ENCODE measurements at places on chromosomes 2 and 18.

DNA sequence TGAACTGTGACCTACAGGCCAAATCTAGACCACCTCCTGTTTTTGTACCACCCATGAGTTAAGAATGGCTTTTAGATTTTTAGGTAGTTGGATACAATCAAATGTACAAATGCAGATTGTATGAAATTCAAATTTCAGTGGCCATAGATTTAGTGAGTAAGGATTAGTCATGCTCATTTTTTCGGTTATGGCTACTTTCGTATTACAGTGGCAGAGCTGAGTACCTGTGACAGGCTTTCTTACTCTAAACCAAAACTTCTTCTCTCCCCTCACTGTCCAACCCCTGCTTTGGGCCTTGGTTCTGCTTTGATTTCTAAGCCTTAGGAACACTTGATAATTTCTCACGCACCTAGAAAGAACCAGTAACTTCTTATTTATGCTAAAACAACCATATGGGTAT lies 82.1 kb downstream of the CDC42EP3 start:
- DNase-seq: no peak

DNA sequence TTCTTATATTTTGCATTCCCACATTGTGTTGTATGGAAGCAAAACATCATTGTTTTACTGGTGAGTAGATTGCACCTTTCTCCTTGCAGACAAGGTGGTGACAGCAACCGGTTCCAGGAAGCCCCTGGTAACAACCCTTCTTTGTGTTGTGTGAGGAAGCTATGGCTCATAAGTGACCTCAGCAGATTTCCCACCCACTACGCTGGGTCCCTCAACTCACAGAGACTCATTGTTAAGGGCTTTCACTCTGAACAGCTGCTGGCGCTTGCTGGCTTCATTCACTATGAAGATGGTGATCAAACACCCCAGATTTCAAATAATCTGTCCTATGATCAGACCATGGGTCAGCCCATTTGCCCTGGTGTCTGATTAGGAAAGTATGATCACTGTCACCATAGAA lies 53.4 kb downstream of the WIPF1 start:
- DNase-seq: no peak

GRCh38 chr2:134206573-134206972 lies 47.3 kb upstream of the MGAT5 start:
- no peak for DNase-seq

DNA sequence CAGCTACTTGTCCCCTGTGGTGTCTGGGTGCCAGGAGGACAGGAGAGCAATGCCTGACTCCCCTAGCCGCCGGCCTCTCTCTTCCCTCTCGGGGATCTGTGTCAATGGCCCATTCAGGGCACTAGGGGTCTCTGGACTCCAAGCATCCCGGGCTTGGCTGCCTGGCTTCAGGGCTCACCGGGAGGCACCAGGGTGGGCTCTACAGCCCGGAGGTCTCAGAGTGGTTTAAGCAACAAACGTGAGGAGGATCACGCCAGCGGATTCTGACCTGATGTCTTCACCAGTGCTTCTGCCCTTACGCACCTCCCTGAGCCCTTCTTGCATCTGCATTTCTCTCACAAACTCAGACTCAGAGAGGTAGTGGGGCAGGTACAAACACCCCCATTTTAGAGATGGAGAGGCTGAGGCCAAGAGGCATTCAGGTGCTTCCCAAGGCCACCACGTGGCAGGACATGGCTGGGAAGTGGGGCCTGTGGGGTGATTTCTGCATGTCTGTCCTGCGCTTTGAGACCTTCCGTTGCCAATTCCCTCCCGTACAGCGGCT lies 243.0 kb downstream of the CELF4 start:
- peak; percentile 43 for DNase-seq

DNA sequence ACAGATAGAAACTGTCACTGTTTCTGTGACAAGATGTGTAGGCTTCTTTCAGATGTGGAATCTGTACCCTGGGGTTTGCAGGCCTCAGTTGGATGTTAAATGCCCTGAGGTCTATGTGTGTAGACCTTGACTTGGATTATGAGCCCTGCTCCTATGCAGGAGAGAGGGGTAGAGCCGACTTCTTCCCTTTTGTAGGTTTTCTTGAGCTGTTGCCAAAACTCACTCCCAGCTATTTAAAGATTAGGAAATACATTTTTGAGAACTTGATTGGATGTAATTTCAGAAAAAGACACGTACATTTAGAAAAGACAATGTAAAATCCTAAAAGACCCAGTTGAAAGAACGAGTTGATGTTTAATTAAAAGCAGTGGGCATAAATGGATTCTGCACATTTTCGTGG lies 374.8 kb downstream of the SLC4A3 start:
- DNase-seq: no peak

- no peak for DNase-seq
These were observed 14.6 kb downstream of the TMSB10 start for GRCh38 chr2:84919885-84920580.

GRCh38 chr2:64166637-64167420 lies 22.6 kb upstream of the PELI1 start:
- no peak for DNase-seq

GRCh38 chr2:88296247-88296646 lies 126.1 kb downstream of the THNSL2 start:
- no peak for DNase-seq

- no peak for DNase-seq
These were observed 33.5 kb downstream of the IMPA2 start for GRCh38 chr18:12014521-12015415.

GRCh38 chr2:145305889-145306288 lies 786.0 kb upstream of the ZEB2 start:
- no peak for DNase-seq

DNA sequence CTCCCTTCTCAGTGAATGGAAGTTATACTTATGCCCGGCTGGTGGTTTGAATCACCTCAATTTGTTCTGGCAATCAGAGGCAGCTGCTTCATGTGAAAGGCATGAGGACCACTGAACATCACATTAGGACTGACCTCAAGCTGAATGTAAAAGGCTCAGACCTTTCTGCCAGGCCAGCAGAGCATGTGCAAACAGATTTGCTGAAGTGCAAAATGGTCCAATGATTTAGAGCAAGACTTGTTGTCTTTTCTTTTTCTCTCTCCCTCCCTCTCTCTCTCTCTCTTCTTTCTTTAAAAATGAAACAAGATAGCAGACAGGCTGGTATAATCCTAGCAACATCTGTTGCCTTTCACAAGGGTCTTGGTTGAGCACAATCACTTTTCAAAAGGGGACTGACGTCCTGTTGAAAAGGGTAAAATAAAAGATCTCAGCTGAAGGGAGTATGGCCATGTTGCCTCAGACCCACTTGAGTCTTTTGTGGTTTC lies 13.3 kb upstream of the CDH7 start:
- no peak for DNase-seq

GRCh38 chr2:20955277-20956026 lies 88.4 kb downstream of the APOB start:
- DNase-seq: no peak

GRCh38 chr2:153823880-153824279 lies 47.8 kb upstream of the GALNT13 start:
- no peak for DNase-seq

DNA sequence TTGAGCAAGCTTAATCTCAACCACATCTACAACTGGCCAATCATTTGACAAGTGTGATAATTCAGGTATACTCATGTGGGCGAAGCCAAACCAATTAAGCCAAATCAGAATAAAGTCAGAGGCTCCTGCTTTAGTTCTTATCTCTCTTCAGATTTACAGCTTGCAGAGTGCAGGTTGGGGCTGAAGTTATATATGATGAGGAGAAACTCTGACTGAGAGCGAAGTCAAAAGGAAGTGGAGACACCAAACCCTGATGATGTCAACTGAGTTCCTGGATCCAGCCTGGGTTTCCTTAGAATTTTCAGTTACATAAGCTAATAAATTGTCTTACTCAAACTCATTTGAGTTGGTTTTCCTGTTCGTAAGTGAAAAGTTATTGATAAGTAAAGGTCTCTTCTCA lies 73.9 kb downstream of the ASXL2 start:
- no peak for DNase-seq

- DNase-seq: no peak
These were observed 58.4 kb downstream of the TMEM247 start for GRCh38 chr2:46537624-46538295.

GRCh38 chr2:11556101-11556806 lies 22.4 kb downstream of the GREB1 start:
- no peak for DNase-seq

- no peak for DNase-seq
These were observed 2.0 kb downstream of the FMNL2 start for GRCh38 chr2:152336854-152337510.

GRCh38 chr18:8806100-8806797 lies 100.9 kb downstream of the MTCL1 start:
- no peak for DNase-seq

GRCh38 chr2:95401480-95401879 lies 1.0 kb upstream of the FAHD2A start:
- DNase-seq: no peak

GRCh38 chr2:105822186-105822585 lies 77.5 kb downstream of the NCK2 start:
- no peak for DNase-seq

Data from GM19239 (cell line).